Astrocyte of the hippocampus (primary cell): ENCODE measurements at places on chromosomes 3 and 15.
A peak's percentile ranks its signal among the peaks of the same experiment; 100 is the strongest.

DNA sequence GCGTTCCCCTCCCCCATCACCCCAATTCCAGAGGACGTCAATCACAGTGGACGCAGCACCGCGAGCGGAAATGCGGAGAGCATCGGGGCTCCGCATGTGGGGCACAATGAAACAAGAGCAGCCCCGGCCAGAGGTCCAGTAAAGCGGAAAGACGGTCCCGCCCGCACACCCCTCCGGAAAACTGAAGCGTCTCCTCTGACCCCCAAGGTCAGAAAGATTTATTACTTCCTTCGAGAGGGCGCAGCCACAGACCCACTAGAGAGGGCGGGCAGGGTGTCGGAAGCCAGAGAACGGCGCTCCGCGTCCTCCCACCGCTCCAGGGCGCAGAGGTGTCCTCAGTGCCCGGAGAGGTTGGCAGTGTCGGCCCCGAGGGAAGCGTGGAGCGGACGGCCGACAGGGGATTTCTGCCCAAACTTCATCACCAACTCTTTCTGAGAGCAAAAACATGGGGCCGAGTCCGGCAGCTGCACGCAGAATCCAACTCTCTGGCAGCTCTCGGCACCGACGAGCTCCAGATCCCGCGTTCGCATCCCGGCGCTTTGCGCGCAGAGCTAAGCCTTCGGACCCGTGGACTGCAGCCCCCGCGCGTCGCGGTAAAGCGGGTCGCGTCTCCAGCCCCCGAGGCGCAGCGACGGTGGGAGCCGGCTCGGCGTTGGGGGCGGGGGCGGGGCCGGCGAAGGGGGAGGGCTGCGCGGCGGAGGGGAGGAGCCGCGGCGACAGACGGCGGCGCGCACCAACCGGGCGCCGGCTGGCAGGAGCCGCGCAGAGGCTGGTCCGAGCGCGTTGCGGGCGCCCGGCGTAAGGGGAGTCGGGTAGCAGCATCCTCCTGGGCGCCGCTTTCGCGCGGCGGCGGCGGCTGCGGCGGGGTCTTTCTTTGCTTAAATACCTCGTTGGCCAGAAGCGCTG is at the start of gene CHST2:
Gene CHST2, plus strand, starts transcription at position 763 of the 906 bp plus-strand sequence. CDS start 1,046 bp downstream, outside the sequence.
- peak; percentile 95 for DNase-seq

DNA sequence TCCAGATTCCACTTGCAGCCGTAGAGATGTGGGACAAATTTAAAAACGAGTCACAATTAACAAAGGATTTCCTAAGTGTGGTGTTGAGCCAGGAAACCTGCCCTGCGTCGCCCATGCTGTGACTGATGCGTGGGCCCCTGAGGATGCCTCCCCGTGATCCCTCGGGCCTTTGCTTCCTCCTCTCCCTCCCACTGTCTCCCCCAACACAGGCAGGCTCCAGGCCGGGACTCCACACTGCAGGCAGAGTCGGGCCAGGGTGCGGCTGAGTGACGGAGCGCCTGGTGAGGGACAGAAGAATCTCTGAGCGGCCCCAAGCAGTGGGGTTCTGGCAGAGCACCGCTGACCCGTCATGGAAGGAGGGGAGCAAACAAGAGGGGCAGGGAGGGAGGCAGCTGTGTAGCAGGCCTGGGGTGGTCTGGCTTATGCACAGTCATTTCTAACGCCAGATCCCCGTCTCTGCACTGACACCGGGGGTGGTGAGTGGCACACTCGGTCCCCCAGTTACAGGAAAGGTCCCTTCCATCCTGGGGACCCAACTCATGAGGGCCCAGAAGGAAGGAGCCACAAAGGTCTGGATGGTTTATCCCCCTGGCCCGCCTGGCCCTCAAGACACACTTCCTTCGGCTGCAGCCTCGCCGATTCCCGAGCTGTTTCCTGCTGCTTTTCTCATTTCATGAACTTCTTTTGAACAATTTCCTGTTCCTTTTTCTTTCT is 91.0 kb downstream of the XXYLT1 start:
- no peak for DNase-seq

DNA sequence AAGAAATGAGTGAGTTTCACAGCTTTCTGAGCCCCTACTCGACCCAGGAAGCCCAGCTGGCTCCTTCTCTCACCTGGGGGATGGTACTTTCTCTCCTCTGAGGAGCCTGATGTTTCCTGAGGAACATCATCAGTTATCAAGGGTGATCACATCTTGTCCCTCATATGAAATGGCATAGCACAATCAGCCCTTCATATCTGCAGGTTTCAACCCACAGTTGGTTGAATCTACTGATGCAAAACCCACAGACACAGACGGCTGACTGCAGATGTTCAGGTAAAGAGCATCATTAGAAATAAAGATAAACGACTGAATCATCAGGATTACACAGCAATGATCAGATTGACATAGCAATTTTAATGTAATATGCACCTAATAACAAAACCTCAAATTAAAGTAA is 93.6 kb upstream of the OSTN start:
- DNase-seq, result no peak

DNA sequence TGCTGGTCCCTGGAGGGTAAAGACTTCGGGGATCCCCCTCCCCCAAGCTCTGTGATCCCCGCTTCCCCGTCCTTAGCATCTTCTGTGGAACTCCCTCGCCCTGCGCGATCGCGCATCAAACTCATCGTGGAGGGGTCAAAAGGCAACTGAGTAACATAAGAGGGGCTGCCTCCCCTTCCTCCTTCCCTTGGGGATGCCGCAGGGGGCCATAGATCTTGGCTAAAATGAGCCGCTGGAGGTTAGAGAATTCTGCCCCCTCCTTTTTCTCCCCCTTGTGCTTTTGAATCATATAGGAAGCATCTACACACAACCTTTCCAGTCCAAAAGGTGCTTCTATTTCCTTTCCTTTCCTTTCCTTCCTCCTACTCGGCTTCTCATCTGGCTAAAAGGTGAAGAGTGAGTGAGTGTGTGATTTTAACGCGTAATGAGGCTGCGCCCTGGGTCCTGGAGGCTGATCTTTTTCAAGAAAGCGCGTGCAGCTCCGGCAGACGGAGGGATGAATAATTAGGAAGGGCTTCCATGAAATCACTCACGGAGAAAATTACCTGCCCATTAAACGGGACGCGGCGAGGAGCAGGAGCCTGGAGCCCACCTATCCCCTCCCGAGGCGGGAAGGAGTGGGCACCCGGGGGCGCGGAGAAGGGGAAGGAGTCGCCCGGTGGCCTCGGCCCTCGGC is 831 bp upstream of the ROBO2 start:
- DNase-seq, result peak; percentile 64

DNA sequence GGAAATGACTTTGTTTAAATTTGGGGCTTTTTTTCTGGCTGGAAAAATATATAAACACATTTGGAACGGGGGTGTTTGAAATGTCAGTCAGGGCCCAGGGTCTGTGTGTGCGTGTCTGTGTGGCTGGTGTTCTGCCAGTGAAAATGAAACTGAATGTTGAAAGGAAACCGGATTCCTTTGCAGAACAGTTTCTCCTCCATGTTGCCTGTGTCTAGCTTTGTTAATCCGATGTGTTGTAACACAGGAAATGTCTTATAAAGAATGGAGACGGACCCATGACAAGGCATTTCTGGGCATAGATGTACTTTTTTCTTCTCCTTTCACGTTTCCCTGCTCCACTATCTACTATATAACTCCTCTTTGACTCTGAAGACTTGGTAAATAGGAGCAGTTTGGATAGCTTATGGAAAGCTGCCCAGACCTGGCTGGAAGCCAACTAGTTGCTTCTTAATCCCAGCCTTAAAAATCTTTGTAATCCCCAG is 2.8 kb downstream of the SQOR start:
- DNase-seq, result peak; percentile 80

GRCh38 chr3:4772171-4772804 is 206.9 kb upstream of the BHLHE40 start:
- peak; percentile 53 for DNase-seq

DNA sequence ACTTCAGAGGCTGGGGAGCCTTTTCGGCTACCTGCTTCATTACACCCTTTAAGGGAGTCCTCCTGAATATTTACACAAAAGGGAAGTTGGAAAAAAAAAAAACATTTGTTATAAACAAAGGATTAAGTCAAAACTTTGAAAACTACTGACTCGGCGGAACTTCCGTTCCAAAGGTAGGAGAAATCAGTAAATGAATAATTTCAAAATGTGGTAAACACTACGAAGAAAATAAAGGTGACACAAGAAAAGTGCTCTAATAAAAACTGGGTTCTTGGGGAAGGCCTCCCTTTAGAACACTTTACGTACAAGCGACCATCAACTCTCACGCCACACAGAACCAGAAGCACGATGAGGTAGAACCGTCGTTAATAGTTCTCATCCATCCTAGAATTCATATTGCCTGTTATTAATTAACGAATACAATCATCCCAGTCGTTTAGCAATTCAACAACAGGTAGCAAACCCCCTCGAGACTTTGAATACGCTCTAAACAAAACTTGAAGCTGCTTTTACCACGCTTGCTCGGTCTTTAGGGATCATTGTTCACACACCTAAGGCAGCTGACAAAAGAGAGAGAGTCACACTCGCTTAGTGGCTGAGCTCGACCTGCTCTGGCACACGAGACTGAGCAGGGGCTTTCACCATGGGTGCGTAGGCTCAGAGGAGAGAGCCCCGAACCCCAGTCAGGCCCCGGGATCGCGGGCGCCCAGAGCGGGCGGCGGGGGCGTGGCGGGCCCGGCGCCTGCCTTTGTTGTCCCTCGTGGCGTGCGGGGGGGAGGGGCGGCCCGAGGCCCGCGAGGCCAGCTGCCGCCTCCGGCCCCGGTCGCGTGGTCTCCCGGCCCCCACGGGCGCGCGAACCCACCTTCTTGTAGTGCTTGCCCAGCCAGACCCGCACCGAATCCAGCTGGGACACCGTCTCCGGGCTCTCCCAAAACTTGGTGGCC is 680 bp downstream of the SMARCC1 start:
- DNase-seq, result peak; percentile 69

- peak; percentile 91 for DNase-seq
Observed at GRCh38 chr3:32467333-32468070, 35.1 kb downstream of the CMTM6 start.

DNA sequence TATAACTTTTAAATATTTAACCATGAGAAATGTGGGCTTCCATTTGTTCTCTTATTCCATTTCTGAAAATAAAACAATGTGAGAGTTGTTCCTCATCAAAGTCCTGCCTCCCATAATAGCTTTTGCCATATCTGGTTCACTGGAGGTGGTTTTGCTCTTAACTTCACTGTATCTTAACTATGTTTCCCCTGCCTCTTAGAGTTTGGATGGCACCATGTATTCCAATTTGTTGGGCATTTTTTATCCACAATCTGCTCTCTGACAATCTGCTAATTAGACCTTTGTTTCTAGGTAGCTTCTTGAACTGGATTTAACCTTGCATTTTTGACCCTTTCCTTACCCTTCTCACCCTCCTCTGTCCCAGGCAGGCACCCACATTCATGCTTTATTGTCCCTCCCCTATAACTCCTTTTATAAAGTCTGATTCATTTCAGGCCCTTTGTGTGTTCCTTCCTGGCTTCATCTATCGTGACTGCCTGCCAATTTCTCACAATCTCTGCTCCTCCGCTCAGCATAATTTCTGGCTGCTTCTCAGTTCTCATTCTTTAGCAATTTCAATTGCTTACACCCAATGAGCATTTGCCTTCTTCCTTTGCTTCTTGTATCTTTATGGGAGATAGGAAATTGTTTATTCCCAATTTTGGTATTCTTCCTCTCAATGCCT is 144.2 kb upstream of the ARHGEF26 start:
- DNase-seq, result peak; percentile 85

DNA sequence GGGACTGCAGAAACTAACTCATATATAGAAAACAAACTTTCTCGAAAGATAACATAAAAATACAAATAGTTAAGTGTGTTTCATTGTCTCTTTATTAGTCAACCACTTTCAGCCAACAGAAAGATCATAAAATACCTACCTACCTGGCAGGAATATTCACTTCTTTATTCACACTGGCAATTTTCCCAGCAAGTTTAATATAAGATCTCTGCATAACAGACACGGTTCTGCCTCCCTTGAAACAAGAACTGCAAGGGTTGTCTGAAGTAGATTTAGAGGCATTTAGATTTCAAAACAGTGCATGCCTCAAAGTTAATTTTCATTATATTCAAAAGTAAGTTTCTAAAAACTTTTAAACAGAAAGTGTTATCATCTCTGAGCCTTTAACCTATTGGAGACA is 7.1 kb downstream of the NPTN start:
- DNase-seq, result no peak

DNA sequence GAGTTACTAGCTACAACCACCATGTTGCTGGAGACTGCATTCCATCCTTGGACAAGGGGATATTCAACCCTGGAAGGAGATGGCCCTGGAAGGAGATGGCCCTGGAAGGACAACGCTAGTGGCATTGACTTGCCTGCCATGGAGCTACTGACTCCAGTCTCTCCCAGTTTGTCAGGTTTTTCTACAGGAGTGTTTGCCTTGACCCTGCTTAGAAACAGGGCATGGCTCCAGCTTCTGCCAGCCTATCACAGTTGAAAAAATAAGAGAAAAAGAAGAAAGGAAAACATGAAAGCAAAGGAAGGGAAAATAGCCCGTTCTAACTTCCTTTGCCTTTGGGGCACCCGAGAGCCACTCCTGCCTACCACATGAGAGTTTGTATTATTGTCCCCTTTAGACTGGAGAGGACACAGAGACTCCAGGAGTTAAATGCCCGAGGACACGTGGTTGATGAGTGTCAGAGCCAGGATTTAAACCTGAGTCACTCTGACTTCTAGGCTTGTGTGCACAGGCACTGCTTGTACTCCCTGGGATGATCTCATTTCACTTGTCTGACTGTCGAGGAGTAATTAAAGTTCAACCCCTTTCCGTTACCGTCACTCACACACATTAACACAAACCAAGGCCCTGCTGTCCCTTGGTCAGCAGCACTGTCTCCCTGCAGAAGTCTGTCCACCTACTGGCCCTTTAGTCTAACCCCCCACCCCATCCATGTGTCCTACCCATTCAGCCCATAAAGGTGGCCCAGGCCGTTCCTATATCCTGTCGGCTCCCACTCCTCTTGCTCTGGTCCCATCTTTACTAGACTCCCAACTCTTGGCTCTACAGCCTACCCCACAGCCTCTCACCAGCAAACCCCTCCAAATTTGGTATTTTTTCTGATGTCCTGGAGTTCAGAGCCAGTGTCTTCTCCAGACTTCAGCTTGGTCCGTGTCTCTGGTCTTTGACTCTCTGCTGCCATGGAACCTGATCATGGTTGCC is 46.1 kb downstream of the C2CD4A start:
- DNase-seq, result peak; percentile 80

- DNase-seq, result no peak
Observed at GRCh38 chr3:42664438-42664803, 10.9 kb downstream of the ZBTB47 start.

- no peak for DNase-seq
Observed at GRCh38 chr3:114436182-114436581, 142.4 kb downstream of the TIGIT start.

- DNase-seq, result no peak
Observed at GRCh38 chr3:32553459-32553858, 17.2 kb downstream of the DYNC1LI1 start.

- DNase-seq, result no peak
Observed at GRCh38 chr3:143208976-143209714, 89.6 kb downstream of the CHST2 start.

DNA sequence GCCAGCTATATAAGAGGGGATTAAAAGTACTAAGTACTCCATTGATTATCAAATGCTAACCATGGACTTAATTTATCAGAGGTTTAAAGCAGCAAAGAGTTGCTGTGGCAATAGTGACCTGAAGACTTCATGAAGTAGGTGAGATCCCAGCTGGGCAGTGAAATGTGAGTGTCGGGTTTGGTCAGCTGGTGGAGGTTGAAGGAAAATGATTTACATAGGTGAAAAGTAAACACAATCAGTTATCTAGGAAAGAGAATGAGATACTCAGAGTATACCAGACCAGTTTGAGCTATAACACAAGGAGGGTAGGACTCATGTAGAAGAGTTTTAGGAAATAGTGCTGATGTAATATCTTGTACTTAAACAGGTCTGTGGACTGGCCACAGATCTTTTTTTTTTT is 16.5 kb upstream of the FBXO22 start:
- no peak for DNase-seq

- DNase-seq, result no peak
Observed at GRCh38 chr3:177444696-177445095, 247.4 kb upstream of the TBL1XR1 start.
